ENCODE measurements at places on chromosomes 5 and 9.

DNA sequence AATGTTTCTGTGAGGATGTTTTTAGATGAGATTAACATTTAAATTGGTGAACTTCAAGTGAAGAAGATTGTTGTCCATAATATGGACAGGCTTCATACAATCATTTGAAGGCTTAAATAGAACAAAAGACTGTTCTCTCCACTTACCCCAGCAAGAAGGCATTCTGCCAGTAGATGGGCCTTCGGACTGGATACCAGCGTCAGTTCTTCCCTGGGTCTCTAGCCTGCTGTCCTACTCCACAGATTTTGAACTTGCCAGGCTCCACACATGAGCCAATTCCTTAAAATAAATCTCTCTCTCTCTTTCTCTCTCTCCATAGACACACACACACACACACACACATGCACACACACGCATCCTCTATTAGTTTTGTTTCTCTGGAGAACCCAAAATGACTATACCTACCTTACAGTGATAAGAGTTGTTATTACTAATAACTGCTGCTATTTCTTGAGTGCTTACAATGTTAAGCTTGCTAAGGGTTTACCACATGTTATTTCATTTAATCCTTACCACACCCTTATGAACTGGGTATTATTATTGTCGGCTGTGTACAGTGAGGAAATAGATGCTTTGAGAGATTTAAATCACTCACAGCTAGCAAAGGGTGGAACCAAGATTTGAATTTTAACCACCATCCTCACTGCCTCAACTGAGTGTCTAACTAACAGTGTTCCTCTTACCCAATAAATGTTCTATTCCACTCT is 19.8 kb upstream of the IQGAP2 start:
- DNase-seq, result no peak

GRCh38 chr9:99192786-99193465 is 28.8 kb downstream of the ALG2 start:
- peak; percentile 11 for DNase-seq

GRCh38 chr5:136642976-136643375 is 277.6 kb upstream of the TRPC7 start:
- no peak for DNase-seq

DNA sequence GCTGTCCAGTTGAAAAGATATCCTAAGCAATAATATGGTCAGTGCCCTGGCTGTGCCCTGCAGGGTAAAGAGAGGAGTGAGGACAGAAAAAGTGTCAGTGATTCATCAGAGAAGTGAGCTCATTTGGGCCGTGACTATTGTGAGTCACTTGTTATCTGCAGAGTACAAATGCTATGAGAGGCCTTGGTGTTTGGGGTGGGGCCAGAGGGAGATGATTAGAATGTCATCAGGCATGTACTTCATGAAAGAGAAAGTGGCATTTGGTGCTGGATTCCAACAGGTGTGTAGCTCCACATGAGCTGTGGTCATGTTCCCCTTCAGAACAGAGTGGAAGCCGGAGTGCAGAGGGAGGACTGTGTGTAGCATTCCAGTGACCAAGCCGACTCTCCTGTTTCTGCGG is 174.1 kb downstream of the KDM4C start:
- DNase-seq, result no peak

DNA sequence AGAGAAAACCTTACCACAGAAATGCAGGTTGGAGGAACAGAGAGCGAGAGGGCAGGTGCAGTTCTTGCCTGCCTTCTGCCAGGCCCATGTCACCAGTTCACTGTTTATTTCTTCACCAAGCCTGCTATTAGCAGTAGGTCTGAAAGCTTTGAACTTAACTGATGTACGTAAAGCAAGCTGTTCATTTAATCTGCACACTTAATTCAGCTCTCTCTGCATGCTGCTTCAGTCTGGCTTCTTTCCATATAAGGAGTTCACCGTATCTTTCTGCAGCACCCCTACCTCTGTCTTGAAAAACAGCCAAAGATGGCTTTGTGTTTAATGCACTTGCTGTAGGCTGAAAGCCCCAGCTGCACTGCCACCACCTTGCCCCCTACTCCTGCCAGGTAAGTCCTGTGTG is 205.1 kb downstream of the RAB3C start:
- no peak for DNase-seq

GRCh38 chr9:37001459-37001858 is 32.6 kb downstream of the PAX5 start:
- DNase-seq, result no peak

GRCh38 chr5:147483961-147484707 is 25.7 kb downstream of the DPYSL3 start:
- no peak for DNase-seq

DNA sequence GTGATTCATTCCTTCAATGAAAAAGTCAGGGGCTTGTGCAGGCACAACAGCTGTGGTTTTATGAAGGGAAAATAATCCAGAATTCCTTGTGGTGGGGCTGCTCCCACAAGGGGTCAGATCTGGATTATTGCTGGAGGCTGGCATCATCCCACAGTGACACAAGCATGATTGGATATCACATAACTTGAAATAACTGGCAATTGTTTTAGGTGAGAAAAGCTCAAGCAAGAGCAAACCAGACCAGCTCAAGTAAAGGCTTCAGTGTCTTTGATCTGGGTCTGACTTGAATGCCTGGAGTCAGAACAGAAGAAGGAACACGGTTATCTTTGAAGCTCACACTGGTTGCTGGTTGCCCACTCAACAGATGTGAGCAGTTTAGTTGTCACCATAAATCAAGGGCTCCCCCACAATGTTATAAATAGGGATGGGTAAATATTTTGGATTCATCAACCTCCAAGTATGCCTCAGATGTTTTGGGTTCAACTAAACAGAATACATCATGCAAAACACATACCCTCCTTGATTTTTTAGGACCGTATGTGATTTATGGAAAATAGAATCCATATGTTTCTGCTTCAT is 3.1 kb upstream of the ZNF474 start:
- DNase-seq, result no peak

DNA sequence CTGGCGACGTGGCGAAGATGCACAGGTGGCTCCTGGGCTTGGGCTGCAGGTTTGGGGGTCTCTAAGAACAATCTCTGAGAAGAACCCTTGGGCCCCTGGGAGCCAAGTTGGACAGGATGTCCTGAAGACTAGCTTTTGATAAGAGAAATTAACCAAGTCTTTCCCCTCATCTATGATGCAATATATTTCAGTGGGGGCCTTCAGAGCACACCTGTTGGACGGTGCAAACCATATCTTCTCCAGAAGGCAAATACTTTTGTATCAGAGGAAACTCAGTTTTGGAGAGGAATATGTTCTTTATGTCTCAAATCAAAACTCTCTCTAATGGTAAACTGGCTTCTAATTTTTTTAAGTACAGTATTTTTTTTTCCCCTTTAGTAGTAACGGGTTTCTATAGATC is 28.6 kb downstream of the OTULIN start:
- DNase-seq, result no peak

DNA sequence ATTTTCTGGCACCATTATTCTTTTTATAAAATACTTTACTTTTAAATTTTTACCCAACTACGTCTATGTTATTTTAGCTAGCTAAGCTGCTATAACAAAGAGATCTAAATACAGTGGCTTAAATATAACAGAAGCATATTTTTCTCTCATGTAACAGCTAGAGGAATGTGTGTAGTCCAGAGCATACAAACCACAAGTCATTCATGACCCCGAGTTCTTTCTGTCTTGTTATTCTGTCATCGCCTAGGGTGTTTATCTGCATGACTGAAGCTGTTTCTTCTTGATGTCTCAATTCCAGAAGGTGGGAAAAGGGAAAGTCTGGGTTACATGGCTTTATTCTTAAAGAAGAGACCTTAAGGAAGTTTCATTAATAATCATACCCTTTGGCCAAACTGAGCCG is 136.9 kb upstream of the RFX3 start:
- DNase-seq, result no peak

- DNase-seq, result no peak
Measured at GRCh38 chr9:82882138-82882537, 180.8 kb downstream of the RASEF start.

- no peak for DNase-seq
Measured at GRCh38 chr9:115167175-115167574, 49.2 kb upstream of the TNC start.

DNA sequence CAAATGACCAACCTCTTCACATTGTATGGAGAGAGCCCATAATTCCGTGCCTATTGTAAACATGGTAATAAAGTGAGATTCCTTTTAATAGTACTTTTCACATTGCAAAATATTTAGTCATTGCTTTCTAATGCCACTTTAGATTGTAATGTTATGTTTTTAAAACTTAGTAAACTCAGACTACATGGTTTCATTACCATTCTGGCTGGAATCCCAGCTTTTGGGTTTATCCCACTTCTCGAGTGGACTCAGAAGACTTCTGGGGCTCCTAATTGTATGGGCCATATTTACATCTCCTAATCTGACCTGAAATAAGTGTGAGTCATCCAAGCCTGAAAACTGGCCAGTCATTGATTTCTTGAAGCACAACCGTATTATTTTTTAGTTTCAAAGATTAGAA is 217.6 kb downstream of the CAAP1 start:
- DNase-seq, result no peak

DNA sequence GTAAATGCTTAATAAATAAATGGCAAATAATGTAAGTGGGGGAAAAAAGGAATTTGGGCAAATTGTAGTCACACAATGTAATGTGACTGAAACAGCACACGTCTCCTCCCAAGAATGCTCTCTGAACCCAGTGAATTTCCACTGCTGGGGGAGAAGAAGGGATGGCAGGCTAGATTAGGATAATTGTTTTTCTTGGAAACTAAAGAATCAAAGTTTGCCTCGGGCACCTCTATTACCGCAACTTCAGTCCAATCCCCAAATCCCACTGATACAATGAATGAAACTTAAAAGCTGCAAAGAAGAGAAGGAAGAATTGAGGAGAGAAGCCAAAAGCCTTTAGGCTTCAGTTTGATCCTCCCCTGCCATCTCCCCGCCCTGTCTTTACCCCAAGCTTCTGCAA is 423.2 kb upstream of the PAPPA start:
- DNase-seq, result no peak

- no peak for DNase-seq
Measured at GRCh38 chr5:172870291-172870714, 36.3 kb downstream of the ERGIC1 start.

- no peak for DNase-seq
Measured at GRCh38 chr5:81121836-81122630, 111.1 kb upstream of the CKMT2 start.

GRCh38 chr9:130256644-130257043 is 8.9 kb upstream of the HMCN2 start:
- DNase-seq, result no peak

DNA sequence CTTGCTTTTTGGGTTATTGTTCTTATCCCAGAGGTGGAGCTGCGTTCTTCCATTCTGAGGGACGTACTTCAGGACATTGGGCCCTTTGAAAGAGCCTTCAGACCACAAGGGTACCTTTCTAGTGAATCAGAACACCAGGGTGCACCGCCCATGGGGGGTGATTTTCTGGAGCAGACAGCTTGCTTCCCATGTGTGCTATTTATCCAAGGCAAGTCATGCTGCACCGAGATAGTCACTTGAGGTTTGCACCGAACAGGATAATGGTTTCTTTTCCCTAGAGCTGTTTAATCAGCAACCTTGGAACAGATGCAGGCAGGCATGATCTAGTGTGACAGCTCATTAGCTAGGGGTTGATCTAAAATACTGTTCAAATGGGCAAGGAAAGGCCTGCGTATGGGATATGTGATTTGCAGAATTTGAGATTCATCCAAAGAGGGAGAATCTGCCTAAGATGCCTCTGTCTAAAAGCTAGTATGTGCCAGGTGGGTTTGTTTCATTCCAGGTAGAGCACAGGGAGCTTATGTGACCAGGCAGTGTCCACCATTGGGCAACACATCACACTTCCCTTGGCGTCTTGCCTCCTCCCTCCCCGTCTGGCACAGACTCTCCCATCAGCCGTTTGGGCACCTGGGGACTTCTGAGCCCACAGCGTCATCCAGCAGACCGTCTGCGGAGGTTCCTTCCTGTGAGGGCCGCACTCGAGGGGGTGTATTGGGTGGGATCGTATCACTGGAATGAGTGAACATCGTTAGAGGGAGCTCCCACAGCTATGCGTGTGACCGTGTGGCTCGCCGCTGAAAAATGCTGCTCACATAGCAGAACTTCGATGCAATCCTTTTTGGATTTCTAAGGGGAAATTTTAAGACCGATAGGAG is 23.0 kb downstream of the ABL1 start:
- no peak for DNase-seq

GRCh38 chr5:177610770-177611445 is 11.0 kb downstream of the B4GALT7 start:
- DNase-seq, result no peak
